EL (cell line): ENCODE measurements at places on chromosomes 4 and X.

DNA sequence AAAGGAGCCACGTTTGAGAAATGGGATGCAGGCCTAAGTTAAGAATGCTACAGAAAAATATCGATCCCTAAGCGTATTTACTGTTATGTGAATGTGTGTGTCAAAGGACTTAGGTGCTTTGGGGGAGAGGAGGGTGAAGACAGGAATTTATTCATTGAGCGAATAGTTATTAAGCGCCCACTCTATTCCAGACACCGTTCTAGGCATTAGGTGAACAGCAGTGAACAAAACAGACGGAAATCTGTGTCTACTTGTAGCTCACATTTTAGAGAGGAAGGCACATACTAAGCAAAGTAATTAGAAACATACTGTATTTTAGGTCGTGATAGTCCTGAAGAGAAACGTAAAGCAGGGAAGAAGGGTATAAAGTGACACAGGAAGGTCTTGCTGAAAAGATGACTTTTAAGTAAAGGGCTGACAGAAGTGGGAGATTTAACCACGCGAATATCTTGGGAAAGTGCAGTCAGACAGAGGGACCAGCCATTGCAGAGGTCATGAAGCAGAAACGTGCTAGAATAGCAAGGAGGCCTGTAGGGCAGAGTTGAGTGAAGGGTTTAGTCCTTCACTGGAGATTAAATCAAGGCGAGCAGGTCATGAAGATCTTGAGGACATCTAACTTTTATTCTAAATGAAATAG, 541 bp downstream of the AIMP1 start:
- no peak for DNase-seq

GRCh38 chrX:7116081-7116480, 31.4 kb upstream of the STS start:
- DNase-seq, result no peak

DNA sequence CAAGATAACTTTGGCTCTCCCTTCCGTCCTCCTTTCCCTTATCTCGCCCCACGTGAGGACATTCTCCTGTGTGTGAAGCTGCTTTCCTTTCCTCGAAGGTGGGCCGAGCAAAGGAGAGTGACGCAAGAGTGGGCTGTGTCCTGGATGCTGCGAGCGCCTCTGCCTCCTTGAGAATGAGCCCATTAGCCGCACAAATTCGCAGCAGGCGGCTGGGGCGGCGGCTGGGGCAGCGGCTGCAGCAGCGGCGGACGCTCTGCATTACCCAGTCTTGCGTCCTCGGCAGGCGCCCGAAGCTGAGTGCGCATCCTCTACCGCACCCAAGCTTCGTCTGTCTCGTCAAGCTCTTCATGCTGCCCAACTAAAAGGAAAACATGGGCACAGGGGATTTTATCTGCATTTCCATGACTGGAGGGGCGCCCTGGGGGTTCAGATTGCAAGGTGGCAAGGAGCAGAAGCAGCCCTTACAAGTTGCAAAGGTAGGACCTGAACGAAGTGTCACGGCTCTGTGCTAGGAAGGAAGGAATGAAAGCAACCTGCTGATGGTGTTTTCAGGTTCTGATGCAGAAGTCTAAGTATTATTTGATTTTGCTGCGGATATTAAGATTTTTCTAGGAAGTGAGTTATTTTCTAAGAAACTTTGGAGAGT, at the start of gene SYNPO2:
Gene SYNPO2 (plus strand): TSS at position 189 of the 646 bp plus-strand sequence. CDS start 183 bp downstream, at position 372.
- DNase-seq, result peak; percentile 89

- DNase-seq, result peak; percentile 7
Measured at GRCh38 chrX:7147413-7147977, at the start of gene STS. Gene STS (plus strand): TSS chrX:7147712. CDS start chrX:7253200, 105,488 bp downstream.

DNA sequence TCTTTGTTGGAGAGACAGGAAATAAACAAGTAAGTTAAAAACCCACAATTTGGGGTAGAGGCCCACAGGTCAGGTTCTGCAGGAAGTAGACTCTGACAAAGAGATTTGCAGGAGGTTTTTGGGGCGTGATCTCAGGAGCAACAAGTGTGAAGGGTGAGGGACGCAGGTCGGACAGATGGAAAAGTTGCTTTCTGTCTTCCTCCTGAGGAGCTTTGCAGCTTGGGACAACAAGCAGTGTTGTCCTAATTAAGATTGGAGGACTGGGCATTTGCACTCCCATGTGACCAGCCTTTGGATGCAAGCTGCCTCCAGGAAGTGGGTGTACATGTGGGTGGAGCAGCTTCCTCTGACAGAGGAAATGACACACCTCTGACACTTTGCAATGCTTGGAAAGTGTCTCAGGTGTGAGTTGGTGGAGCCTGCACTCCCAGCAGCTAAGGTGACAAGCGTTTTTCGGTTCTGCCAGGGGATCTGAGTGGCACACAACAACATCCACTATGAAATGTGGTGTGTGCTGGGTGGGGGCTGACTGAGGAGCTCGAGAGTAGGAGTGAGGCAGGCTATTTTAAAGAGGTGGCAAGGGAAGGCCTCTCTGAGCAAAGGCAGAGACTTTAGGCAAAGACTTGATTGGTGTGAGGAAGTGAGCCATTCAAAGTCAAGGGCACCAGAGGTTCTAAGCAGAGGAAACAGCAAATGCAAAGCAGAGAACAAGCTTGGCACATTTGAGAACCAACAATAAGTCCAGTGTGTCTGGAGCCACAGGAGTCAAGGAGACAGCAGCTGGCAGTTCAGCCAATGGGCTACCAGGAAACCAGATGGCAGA, 339.8 kb upstream of the GATB start:
- DNase-seq, result no peak

GRCh38 chr4:41969671-41970070, 11.9 kb upstream of the DCAF4L1 start:
- no peak for DNase-seq

- peak; percentile 34 for DNase-seq
Measured at GRCh38 chr4:16669036-16669435, 229.4 kb downstream of the LDB2 start.

DNA sequence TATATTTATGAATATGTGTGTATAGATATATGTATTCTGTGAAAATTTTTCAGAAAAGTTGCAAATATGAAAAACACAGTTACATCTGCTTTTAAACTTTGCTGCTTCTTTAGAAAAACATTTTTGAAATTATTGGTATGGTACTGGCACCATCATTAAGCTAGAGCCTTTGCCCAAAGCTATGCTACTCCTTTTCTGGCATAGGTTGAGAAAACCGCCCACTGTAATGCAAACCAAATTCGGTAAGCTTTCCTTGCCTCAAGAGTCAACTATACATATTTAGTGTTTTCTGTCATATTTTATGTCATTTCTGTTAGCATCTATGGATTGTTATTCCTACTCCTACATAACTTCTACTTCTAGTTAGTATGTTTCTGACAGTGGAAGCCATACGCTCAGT, 50.7 kb downstream of the ANTXR2 start:
- no peak for DNase-seq

GRCh38 chrX:103414561-103414960, 38.2 kb downstream of the BEX3 start:
- no peak for DNase-seq

- DNase-seq, result peak; percentile 30
Measured at GRCh38 chr4:41213625-41214135, 662 bp downstream of the APBB2 start.

- no peak for DNase-seq
Measured at GRCh38 chr4:17701138-17701839, 80.1 kb downstream of the FAM184B start.
